ENCODE measurements at places on chromosomes 11 and 22.
A peak's percentile ranks its signal among the peaks of the same experiment; 100 is the strongest.

- DNase-seq: no peak
Measured at GRCh38 chr11:57434640-57435546, 8.0 kb upstream of the SLC43A3 start.

DNA sequence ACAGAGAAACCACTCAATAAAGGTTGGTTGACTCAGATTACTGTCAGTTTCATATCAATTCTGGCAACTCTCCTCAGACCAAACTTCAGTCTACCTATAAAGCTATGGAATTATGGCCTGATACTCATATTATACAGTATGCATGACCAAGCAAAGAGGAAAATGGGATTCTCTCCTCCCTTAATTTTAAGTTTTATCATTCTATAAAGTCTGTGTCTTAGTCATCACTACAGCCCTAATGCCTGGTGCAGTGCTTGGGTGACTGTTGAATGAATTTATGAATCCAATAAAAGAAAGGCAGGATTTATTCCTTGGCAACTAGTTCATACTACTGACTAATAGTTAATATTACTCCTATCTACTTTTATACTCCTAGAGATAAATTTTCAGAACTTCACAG, 37.6 kb upstream of the GRAMD1B start:
- DNase-seq: no peak

DNA sequence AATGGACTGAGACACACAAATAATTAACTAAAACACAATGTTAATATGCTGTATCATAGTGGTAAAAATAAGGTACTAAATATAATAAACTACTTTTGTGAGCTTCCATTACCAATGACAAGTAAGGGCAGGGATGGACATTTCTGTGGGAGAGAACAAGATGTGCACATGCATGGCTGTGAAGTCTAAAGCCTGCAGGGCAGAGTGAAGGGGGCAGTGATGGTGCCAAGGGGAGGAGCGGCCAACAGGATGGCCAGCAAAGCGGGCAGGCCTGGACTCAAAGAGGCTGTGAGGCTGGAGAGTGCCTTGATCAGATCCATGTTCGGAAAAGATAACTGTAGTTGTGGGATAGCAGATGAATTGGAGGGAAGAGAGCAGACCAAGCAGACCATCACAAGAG, 12.5 kb downstream of the DESI1 start:
- no peak for DNase-seq

GRCh38 chr11:70414341-70415100, 16.2 kb downstream of the CTTN start:
- DNase-seq: no peak

GRCh38 chr22:21736948-21737347, 1.4 kb upstream of the YPEL1 start:
- DNase-seq: no peak

GRCh38 chr11:40380835-40381234, 1078.6 kb downstream of the LRRC4C start:
- DNase-seq: no peak

- no peak for DNase-seq
Measured at GRCh38 chr11:66861038-66861773, 4.3 kb downstream of the LRFN4 start.

DNA sequence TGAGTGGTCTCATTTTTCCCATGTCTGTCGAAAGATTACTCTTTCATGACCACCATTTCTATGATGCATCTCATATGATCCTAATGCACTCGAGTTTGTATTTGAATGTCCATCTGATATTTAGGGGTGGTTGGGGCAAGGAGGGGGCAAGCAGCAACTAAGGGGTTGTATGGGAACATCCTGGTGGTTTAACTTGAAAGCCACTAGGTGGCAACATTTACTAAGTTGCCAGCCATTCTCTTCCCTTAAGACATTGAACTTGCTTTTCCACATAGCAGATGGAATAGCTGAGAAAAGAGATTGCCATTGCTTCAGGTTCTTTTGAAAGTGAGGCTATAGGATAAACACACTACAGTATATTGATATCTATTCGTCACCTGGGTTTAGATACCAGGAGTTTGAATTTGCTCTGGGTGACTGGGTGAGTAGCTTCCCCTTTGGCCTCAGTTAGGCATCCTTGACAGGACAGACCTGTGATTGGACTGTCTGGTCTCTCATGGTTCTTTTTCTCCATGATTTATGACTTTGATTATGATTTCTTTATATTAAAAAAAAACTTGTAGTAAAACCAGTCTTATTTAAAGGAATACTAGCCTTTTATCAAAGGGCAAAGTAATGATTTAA, 32.4 kb downstream of the NF2 start:
- DNase-seq: no peak

- no peak for DNase-seq
Measured at GRCh38 chr11:27416568-27417176, 53.7 kb upstream of the CCDC34 start.

- no peak for DNase-seq
Measured at GRCh38 chr11:18392434-18393321, 1.7 kb upstream of the LDHA start.

- no peak for DNase-seq
Measured at GRCh38 chr11:85171648-85172257, 455.4 kb downstream of the DLG2 start.

GRCh38 chr22:45033136-45033535, 23.3 kb upstream of the PHF21B start:
- DNase-seq: no peak

- DNase-seq: no peak
Measured at GRCh38 chr11:78820741-78821140, 246.1 kb upstream of the NARS2 start.

- no peak for DNase-seq
Measured at GRCh38 chr11:131425285-131425684, 54.9 kb downstream of the NTM start.

- DNase-seq: no peak
Measured at GRCh38 chr22:26432619-26433311, 3.7 kb downstream of the ASPHD2 start.

DNA sequence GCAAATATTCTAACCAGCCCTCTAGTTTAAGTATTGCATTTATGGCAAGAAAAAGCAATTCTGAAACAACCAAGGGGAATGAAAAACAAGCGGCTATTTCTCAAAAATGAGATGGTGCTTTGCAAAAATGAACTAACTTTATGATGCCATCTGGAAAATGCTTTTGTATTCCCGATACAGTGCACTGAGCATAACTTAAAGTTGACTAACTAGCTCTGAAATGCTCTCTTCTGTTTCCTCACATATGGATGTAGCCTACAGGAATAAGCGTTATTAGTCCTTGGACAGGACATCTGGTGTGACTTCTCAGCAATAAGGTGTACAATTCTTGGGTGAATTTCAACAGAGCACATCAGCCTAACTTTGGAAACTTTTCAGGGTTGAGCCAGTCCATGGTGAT, 228.2 kb upstream of the DDI1 start:
- no peak for DNase-seq

- no peak for DNase-seq
Measured at GRCh38 chr11:67456068-67456705, 1.0 kb downstream of the CABP4 start.

DNA sequence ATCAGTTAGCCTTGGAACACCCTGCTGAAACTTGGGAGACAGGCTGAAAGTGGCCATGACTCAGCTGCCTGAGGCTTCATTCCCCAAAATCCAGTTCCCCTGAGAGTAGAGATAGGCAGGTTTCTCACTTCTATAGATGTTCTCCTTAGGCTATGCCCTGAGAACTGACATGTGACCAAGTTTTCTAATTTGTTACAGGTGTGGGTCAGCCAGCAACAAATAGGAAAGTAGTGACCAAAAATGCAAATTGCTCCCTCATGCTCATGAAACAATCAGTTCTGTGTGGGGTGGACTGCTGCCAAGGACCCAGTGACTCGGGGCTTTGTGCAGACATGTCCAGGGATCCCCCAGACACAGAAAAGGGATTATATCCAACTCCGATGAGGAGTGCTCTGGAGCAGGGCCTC, 7.3 kb upstream of the CCDC15 start:
- DNase-seq: no peak

DNA sequence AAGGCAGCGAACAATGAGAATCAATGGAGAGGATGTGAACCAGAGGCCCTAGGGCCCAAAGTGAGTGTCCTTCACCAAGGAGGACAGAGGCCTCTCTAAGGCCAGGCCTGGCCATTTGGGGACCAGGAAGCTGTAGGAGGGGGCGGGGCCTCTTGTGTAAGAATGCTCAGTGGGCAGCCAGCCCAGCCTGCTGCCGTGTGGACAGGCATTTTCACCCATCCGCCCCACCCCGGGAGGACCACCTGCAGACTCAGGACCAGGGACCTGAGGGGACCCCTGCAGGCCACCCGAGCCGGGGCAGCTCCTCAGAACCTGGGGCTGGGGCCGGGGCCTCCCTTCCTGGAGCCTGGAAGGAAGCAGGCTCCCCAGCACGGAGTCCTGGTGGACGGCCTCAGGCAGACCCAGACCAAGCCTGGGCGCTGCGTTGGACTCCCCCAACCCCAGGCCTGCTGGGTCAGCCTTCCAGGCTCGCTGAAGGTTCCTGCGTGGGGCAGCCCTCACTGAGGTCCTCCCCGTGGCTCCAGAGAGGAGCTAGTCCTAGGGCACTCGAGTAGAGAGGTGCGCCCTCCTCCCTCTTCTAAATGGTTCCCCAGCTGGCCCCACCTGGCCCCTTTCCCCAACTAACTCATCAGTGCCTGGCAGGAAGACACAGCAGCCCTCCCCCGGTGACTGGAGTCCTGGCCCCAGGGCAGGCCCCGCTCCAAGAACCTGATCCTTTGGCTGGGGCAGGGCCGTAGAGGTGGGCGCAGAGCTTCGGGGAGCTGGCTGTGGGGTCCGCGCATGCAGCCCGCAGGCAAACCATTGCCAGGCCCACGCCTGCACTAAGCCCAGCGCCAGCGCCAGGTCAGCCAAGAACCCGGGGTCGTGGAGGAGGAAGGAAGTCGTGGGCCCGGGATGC, 1.5 kb upstream of the TRABD start:
- DNase-seq: no peak

DNA sequence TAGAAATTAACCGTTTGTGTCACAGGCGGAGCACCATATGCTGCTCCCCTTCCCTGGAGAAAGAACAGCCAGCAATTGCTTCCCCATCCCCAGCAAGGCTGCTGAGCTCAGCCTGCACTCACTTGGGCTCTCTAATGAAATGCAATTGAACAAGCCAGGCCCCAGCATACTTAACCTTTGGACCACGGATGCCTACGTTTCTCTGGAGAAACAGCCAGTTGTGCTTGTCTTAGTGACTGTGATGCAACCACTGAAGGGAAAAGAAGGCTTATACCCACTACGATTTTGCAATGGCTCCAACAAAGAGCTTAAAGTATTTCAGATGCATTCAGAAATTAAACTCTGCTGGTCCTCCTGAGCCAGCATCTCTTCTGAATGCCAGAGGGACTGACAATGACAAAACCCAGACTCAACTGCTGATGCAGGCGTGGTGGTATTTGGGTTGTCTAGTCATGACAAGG, 51.3 kb upstream of the SESN3 start:
- no peak for DNase-seq

GRCh38 chr22:50678651-50679521, 6.3 kb downstream of the SHANK3 start:
- DNase-seq: no peak

- DNase-seq: no peak
Measured at GRCh38 chr22:24474221-24474620, 20.9 kb upstream of the UPB1 start.

- no peak for DNase-seq
Measured at GRCh38 chr11:16610738-16611388, 127.6 kb upstream of the C11orf58 start.

DNA sequence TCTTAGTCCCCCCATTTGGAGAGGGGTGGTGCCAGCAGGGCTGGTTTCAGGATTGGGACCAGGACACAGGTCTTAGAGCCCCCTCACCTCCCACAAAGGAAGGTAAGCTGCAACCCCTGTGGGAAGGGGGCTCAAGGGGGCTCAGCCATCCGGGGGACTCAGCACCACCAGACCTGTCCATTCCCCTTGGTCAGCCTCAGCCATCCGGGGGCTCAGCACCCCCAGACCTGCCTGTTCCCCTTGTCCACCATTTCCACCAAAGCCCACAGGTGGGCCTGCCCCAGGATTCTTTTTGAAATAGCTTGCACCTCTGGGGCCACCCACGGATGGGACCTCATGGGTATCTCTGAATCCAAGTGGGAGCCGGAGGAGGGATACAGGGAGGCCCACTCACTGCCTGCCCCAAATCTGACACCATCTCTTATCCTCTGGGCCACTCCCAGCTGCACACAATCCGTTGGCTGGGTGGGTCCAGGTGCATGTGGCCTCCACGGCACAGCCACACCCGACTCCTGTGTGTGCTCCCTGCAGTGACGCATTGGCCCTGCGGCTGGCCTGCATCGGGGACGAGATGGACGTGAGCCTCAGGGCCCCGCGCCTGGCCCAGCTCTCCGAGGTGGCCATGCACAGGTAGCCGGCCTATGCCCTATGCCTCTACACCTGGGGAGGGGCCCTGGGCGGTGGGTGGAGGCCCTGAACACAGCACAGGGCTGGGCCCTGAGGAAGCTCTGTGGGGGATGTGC, 15.9 kb downstream of the MCAT start:
- peak; percentile 73 for DNase-seq

GRCh38 chr11:130121445-130121978, 38.1 kb upstream of the ST14 start:
- DNase-seq: no peak

DNA sequence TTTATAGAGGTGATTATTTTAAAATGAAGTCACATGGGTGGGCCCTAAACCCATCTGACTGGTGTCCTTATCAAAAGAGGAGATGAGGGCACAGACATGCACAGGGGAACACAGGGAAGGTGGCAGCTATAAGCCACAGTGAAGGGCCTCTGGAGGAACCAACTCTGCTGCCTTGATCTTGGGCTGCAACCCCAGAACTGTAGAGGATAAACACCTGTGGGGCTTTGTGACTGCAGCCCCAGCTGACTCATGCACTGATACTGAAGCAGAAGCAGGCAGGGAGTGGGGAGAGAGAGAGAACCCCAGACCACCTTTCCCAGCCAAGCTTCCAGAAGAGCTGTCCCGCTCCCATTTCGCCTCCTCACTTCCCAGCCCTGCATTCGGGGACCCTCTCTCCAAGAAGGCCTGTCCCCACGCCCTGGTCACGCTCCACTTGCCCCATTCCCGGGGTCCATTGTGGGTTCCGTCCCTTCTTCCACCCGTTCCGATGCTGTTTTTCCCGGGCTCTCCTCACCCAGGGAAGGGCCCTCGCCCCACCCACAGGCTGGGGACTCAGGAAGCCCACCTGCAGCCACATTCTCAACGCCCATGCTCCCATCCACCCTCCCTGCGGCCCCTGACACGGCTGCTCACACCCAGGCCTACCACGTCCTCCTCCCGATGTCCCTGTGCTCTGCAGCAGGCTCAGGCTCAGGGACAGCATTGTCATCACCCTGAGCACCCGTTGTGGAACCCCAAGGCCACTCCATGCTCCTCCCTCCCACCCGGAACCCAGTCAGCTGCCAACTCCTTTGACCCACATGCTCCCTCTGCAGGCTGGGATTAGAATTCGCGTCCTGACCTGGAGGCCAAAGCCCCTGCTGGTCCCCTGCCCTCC, 90.8 kb upstream of the SHANK2 start:
- DNase-seq: no peak

DNA sequence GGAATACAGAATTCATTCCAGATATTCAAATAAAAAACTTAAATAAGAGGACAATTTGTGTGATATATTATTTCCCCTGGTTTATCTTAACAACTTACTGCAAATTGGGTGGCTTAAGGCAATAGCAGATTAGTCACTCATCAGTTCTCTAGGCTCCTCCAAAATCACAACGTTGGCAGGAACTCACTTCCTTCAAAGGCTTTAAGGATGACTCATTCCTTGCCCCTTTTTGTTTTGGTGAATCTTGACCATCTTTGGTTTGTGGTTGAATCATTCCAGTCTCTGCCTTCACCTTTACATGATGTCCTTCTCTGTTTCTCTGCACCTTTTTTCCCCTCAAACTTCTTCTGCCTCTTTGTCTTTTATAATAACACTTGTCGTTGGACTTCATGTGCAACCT, 3.4 kb downstream of the OR10AG1 start:
- DNase-seq: no peak

Measured in keratinocyte (primary cell).